Vagina (tissue), 2 donors: ENCODE measurements at places on chromosomes 1 and 21. TPM values are rescaled to one million over a fixed set of nuclear protein-coding genes. Genes with fewer than 3 reads are reported as not detected.
A peak's percentile ranks its signal among the peaks of the same experiment; 100 is the strongest.

DNA sequence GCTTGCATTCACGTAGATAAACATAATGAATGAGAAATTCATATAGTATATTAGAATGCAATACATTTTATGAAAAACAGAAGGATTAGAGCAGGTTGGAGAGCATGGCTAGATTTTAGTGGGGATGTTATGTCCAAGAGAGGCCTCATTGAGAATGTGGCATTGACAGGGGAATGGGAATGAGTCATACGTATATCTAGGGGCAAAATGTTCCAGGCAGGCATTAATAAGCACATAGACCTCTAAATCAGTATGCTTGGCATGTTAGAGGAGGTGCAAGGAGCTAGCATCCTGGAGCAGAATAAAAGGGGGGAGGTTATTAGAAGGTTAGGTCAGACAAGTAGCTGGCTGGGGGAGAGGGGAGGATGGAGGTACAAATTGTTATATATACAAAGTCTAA lies 93.0 kb downstream of the USH2A start:
- no peak for DNase-seq

DNA sequence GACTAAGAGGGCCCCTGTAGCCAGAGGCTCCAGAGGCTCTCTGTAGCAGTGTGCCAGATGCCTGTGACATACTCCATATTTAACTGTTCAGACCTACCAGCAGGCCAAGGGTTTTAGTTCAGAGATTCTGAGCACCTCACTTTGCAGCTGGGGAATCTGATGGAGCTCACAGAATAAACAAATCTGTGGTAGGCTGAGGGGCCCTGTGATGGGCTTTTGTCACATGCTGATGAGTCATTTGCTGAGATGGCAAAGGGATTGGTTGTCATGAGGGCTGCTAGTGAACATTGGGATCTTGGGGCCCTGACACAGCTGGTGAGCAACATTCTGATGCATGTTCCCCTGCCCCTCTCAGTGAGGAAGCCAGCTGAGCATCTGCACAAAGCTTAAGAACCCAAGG lies 482.2 kb downstream of the CAMTA1 start:
- peak; percentile 25 for DNase-seq

- DNase-seq, result no peak
Observed at GRCh38 chr1:22763487-22764200, 53.0 kb downstream of the EPHB2 start.

DNA sequence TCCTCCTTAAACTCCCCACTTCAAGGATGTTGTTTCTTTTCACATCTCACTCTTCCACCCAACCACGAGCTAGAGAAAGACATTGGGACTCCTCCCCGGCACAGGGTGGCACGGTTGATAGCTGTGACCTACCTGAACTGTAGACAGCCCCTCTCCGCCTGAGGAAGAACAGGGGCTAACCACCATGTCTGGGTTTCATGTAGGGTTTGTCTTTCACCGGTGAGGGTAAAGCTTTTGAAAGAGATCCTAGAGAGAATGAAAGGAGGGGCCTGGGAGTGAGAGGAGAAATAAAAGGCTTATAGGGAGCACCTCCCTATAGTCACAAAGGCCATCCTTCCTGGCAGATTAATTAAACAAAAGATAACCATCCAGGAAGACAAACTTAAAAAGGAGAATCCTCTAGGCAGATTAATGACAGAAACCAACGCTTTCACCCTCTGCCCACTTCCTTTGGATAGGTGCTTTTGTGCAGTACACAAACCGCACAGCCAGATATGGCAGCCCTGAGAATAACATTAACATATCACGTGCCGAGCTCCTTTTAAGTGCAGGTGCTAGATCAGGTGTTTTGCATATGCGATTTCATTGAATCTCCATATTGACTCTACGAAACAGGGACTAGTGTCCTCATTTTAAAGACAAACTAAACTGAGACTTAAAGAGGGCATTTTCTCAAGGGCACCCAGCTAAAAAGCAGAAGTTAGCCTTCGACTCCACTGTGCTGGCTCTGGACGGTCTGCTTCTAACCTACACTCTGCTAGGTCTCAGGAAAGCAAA lies 178.1 kb upstream of the RUNX1 start:
- no peak for DNase-seq

The UQCRHL gene
- total RNA-seq, result 1.5 TPM

GRCh38 chr1:174428033-174428432 lies 19.7 kb upstream of the GPR52 start:
- DNase-seq, result no peak

GRCh38 chr1:235409042-235409820 lies 42.0 kb downstream of the TBCE start:
- no peak for DNase-seq

DNA sequence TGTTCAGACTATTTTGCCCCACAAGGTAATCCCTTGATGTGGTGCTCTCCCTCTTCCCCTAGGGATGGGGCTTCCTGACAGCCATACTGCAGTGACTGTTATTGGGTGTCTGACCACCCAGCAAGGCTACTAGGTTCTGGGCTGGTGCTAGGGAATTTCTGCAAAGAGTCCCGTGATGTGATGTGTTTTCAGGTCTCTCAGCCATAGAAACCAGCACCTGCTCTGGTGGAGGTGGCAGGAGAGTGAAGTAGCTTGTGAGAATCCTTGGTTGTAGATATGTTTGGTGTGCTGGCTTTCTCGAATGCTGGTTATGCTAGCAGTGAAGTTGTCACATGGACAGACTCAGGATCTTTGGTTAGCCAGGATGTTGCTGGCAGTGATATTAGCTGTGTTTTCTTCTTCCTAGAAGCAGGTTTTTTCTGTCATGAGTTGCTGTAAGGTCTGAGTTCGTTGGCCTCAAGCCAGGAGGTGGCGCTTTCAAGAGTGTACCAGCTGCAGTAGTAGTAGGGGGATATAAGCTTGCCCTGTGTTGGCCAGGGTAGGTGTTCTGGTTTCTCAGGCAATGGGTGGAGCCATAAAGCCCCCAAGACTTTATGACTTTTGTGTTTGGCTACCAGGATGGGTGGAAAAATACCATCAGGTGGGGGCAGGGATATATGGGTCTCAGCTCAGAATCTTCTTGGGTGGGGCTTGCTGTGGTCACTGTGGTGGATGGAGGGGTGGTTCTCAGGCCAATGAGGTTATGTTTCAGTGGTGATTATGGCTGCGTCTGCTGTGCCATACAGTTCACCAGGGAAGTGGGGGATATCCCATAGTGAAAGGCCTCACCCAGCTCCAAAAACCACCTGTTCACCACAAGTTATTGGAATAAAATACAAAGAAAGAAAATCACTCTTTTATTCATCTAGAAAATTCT lies 1112.3 kb downstream of the KCNT2 start:
- no peak for DNase-seq

DNA sequence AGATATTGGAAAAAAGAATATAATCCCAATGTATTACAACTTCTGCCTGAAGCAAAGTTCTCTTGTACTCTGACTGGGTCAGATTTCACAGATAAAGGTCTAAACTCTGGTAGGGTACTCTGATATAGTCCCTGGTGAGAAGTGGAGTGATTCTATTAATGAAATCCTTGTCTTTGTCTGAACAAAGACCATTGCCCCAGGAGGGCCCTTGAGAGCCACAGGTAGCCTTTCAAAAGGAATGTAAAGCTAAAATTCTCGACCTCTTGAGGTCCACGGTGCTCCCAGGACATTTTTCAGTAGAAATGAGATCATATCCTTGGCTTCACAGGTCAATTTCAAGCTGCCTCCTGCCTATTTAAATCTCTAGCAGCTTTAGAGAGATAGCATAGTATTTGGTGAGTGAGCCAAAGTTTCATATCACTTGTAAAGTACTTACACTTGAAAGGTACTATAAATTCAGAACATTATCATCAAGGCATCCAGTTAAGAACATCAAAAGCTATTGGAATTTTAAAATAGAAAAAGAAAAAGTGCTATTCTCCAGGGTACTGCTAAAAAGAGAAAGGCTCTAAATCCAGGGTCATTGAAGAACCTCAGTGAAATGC lies 10.1 kb downstream of the TNNI3K start:
- DNase-seq, result no peak

GRCh38 chr1:205071801-205072200 lies 12.5 kb downstream of the TMEM81 start:
- peak; percentile 85 for DNase-seq

The NR5A2 gene
- 0.98 TPM for total RNA-seq

The HSD3B1 gene
- not detected for total RNA-seq
